ENCODE measurements at places on chromosomes 12 and 14.

GRCh38 chr12:99911081-99911480, 73.7 kb downstream of the ANKS1B start:
- peak; percentile 54 for DNase-seq

DNA sequence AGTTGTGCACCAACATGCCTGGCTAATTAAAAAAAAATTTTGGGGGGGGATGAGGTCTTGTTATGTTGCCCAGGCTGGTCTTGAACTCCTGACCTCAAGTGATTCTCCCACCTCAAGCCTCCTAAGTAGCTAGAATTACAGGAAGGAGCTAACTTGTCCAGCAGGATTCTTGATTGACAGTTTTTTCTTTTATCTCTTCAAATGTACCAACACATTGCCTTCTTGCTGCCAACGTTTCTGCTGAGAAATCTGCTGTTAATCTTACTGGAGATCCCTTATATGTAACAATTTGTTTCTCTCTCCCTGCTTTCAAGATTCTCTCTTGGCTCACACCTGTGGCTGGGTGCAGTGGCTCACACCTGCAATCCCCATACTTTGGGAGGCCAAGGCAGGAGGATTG, 22.4 kb upstream of the MARK3 start:
- no peak for DNase-seq

- no peak for DNase-seq
Measured at GRCh38 chr14:78143489-78144145, 26.6 kb upstream of the NRXN3 start.

DNA sequence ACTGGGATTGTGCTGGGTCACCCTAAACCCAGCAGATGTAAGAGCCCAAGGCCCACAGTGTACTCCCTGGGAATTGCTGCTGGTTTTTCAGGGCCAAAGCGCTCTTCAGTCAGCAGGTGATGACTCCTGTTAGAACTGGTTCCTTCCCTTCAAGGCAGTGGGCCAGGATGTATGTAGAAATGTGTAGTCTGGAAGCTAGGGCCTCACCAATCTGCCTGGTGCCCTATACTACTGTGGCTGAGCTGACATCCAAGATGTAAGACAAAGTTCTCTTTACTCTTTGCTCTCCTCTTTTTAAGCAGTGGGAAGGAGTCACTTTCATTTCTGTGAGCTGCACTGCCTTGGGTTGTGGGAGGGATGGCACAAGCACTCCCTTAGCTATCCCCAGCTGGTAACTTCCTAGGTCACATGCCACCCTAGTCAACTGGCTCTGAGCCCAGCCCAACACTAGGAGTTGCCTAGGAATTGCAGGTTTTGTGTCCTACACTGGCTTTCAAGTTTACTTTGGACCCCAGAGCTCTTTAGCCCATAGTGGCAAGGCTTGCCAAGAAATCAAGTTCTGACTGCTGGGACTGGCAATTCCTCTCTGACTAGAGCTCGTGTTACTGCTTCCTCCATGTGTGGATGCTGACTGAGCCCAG, 249.2 kb downstream of the C12orf50 start:
- no peak for DNase-seq

DNA sequence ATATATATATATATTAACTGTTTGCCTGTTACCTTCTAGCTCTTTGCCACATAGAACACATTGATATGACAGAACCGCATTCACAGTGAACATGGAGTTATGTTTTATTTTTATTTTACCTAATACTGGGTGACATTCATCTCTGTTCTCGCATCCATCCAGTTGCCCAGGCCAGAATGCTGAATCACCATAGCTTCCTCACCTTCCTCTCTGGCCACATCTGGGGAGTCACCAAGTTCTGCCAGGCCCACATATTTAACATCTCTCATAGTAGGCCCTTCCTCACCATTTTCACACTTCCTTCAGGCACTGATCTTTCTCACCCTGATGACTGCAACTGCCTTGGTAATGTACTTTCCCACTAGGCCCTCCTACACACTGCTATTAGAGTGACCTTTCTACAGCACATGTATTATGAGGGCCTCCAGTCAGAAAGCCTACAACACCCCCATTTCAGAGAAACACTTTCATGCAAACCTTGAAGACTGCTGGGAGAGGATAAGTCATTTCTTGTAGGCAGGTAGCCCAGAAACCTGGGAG, 106.8 kb downstream of the LGR5 start:
- DNase-seq = no peak

GRCh38 chr12:124776125-124776513, 87.5 kb downstream of the SCARB1 start:
- no peak for DNase-seq

- no peak for DNase-seq
Measured at GRCh38 chr12:71892059-71892458, 46.6 kb upstream of the TPH2 start.

- DNase-seq = no peak
Measured at GRCh38 chr14:55274146-55274545, 2.9 kb downstream of the FBXO34 start.

DNA sequence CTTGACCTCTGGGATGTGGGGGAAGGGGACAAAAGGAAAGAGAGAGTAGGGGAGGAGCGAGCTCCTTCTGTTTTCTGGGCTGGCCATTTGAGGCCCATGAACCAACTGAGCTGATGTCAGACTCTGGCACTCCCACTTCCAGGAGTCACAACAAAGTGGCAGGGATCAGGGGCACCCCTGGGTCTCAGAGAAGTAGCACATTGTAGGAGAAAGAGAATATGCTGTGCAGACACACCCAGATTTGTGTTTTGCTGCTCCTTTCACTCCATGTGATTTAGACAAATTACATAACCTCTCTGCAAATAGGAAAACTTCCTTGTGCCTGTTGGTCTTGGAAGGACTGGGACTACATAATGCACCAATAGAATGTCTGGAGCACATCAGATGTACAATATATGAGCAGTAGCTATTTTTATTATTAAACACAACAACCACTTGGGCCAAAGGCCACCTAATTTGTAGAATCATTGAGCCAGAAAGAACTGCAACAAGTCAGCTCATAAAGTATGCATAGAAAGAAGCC, 265.5 kb downstream of the ZFP36L1 start:
- DNase-seq = no peak

DNA sequence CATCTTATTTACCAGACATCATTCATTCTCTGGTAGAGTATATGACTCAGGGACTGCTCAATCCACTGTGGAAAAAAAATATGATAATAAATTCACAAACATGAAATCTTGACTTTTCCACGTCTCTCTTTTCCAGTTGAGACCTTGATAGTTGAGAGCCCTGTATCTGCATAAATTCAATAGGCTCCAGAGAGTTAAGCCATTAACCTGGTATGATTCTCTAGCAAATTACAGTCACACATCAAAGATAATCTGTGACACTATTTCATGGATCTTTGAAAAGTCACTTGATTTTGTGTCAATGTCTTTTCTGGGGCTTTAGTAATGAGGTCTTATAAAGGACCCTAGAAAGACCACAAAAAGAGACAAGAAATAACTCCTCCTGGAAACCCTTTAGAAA, 154.2 kb upstream of the FOXG1 start:
- no peak for DNase-seq

DNA sequence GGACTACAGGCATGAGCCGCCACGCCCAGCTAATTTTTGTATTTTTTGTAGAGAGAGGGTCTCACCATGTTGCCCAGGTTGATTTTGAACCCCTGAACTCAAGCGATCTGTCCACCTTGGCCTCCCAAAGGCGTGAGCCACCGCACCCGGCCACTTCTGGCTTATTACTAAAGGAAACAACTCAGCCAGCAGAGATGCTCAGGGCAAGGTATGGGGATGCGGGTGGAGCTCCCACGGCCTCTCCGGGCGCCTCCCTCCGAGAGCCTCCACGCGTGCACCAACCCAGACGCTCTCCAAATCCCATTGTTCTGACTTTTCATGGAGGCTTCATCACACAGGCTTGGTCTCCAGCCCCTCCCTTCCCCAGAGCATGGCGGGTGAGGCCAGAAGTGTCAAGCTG, 6.1 kb upstream of the GPR132 start:
- no peak for DNase-seq

DNA sequence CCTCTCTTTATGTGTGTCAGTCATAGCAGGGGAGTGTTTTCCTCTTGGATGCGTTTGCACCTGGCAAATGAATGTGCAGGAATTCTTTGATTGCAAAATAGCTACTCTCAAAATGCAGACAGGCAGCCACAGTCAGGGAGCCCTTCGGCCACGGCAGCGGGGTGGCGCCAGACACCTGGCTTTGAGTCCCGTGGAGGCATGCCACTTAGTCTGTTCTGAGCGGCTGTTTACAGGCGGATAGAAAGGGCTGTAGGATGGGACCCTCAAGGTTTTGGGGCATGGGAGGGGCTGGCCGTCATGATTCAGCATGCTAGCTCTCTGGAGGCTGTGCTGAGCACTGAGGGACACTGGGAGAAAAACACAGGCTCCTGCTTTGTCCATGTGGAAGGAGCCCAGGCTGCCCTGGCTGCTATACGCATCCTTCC, 117.1 kb downstream of the SLC25A47 start:
- peak; percentile 77 for DNase-seq
